ENCODE measurements at places on chromosomes 7 and 10.

GRCh38 chr7:55349121-55349520 is 16.0 kb upstream of the LANCL2 start:
- no peak for DNase-seq

- DNase-seq = no peak
Measured at GRCh38 chr7:104979167-104979841, 34.7 kb upstream of the KMT2E start.

- DNase-seq = no peak
Measured at GRCh38 chr10:92991513-92991912, 69.1 kb upstream of the CYP26C1 start.

DNA sequence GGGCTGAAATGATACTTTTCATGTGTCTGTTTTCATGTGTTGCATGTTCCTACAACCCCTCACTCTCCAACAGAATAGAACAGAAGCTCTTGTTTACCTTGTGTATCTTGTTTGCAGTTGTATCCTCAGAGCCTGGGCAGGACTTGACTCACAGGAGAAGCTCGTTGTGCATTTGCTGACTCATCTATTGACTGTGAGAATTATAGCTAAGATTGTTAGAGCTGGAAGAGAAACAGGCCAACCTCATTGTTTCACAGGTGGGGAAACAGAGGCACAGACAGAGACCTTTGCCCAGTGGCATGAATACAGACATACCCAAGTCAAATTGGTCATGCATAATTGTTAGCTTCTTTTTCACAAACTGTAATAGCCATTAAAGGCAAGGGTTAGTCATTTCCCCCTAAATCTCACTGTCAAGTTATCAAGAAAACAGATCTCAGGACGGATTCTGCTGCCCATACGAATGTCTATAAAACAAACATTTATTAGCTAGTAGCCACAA is 4.6 kb upstream of the TSPAN15 start:
- no peak for DNase-seq

GRCh38 chr7:150962553-150963399 is 15.3 kb downstream of the KCNH2 start:
- peak; percentile 73 for DNase-seq

- no peak for DNase-seq
Measured at GRCh38 chr7:98091061-98091460, 15.6 kb upstream of the LMTK2 start.

DNA sequence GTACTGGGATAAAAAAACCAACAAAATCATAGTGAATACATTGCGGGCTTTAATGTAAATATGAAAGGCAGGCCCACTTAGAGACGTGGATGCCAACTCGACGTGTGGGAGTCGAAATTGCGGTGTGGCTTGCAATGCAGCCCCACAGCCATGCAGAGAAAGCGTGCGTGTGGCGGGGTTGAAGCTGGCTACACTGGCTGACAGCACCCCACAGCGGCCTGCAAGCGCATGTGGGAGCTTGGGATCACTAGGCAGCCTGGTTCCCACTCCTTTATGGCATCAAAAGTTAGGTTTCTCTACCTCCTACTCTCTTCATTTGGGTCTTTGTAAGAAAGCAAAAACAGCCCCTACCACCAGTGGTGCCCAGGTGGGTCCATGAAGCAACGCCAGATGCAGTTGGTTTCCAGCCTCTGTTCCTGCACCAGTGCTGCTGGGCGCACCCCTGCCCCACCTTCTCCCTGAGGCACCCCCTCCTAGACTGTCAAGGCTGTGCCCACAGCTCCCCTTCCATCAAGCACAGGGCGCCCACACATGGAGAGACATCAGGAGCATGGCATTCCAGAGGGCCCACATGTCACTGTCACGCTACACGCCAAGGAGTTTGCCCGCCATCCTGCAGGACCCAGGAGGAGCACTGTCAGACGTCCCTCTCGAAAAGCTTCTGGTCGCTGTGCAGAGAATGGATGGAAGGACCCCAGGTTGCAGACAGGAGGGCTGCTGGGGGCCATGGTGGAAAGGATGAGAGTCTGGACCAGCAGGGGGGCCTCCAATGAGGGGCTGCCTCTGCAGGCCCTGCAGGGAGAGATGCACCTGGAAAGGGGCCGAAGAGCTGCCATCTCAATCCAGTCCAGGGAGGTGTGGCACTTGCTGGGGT is 142.9 kb downstream of the PAXIP1 start:
- DNase-seq = no peak

DNA sequence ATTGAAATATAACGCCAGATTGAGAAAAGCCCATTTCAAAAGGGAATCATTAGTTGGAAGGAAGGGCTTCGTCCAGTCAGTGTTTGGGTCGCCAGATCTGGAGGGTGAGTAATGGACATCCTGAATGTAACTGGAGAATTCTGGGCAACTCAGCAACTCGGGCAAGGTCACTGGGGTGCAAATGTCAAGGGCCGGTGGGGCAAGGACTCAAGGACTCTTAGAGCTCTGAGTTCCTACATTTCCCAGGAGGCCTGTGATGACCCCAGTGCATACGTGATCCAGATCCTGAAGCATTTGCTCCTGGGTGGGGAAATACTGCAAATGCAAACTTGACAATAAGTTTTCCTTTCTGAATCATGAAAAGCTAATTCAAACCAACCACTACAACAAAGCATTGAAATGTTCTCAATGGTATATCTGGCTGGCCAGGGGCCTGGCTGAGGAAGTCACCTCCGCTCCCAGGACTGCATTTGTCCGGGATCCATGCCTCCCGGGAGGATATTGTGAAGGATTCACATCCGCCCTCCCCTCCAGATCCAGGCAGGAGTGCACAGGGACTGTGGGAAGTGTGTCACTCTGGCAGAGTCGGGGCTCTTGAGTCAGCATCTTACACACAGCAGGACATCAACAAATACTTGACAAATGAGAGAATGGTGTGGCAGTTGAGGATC is 164.0 kb downstream of the FANK1 start:
- no peak for DNase-seq

- DNase-seq = no peak
Measured at GRCh38 chr7:42831718-42832522, 80.0 kb downstream of the C7orf25 start.

Measured in activated CD4-positive, alpha-beta T cell treated with anti-CD3 and anti-CD28 coated beads for 48 hours (primary cell).